T-helper 17 cell (primary cell): ENCODE measurements at places on chromosomes 1 and 21. TPM values are rescaled to one million over a fixed set of nuclear protein-coding genes. Genes with fewer than 3 reads are reported as not detected.

The SON gene
- total RNA-seq = 324 TPM

The SNRNP40 gene
- total RNA-seq = 55.8 TPM

GRCh38 chr1:248730507-248731335 is 24.8 kb downstream of the LYPD8 start:
- no peak for DNase-seq

- DNase-seq = no peak
These were observed 204.9 kb downstream of the TBX15 start for GRCh38 chr1:118783095-118783758.

DNA sequence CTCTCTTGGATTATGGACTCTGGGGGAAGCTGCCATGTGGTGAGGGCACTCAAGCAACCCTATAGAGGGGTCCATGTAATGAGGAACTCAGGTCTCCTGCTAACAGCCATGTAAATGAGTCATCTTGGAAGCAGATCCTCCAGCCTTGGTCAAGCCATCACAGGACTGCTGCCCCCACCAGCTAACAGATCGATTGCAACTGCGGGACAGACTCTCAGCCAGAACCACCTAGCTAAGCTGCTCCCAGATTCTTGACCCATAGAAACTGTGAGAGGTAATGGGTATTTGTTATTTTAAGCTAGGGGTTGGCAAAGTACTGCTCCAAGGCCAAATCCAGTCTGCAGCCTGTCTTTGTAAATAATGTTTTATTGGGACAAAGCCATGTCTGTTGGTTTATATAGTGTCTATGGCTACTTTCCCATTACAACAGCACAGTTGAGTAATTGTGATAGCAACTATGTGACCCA is 27.6 kb upstream of the MAP3K7CL start:
- DNase-seq = no peak

The FAM78B gene
- 0.31 TPM for total RNA-seq
